ENCODE measurements at places on chromosomes 4 and X. TPM values are rescaled to one million over a fixed set of nuclear protein-coding genes. Genes with fewer than 3 reads are reported as not detected.

GRCh38 chr4:38166082-38166481 lies 205.9 kb downstream of the PTTG2 start:
- H3K4me1 ChIP-seq = no peaks in the 10 kb centered on the region
- H3K36me3 ChIP-seq = no peaks in the 10 kb centered on the region
- no peak for DNase-seq
- no peak overlapping the region for H3K27ac ChIP-seq
- H3K27me3 ChIP-seq = no peaks in the 10 kb centered on the region
- H3K4me3 ChIP-seq = no peak overlapping the region

- H3K36me3 ChIP-seq = no peaks in the 10 kb centered on the region
- no peak for DNase-seq
- H3K4me3 ChIP-seq = no peak overlapping the region
- no peaks in the 10 kb centered on the region for H3K27me3 ChIP-seq
- no peak overlapping the region for H3K27ac ChIP-seq
These were observed 263.2 kb downstream of the DHX15 start for GRCh38 chr4:24321131-24321530.

GRCh38 chr4:84939113-84939512 lies 27.4 kb downstream of the WDFY3 start:
- H3K27ac ChIP-seq = peak overlapping the region; percentile 59
- H3K36me3 ChIP-seq = no peaks in the 10 kb centered on the region
- no peak overlapping the region for H3K4me3 ChIP-seq
- DNase-seq = no peak
- H3K27me3 ChIP-seq = no peaks in the 10 kb centered on the region
- no peaks in the 10 kb centered on the region for H3K4me1 ChIP-seq

DNA sequence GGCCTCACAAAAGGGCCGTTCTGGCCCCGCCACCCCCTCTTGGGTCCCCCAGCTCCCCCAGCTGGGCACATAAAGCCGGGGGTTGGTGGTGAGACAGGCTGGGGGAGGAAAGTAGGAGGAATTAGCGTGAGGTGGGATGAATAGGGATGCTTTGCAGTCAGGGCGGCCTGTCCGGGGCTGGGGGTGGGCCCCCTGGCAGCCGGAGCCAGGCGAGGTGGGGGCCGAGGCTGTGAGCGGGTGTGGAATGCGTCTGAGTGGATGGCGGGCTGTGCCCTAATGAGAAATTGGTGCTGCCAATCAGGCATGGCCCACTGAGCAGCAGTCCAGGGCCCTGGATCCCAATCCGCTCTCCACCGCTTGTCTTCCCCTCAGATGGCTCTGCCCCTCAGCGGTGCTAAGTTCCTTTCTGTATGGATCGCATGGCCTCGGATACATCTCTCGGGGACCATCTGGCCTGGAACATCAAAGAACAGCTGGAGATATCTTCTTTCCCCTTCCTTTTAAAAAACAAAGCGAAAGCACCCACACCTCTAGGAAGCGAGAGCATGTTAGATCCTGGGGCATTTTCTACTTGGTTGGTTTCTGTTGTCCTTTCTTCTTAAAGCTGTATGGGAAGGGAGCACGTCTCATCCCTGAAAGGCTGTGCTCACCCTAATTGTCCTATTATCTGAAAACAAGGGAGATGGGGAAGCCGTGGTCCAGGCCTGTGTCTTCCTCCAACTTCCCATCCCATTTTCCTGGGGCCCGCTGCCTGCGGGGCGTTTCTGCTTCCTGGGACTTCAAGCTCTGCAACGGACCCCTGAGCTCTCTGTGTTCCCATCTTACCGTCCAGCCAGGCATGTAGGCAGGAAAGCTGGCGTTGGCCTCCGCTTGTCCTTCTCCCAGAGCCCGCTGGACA lies 106.9 kb downstream of the SORCS2 start:
- H3K27ac ChIP-seq = no peak overlapping the region
- H3K4me1 ChIP-seq = no peaks in the 10 kb centered on the region
- H3K36me3 ChIP-seq = no peaks in the 10 kb centered on the region
- H3K27me3 ChIP-seq = peaks cover 4% of the 10 kb centered on the region
- no peak for DNase-seq

GRCh38 chr4:74628852-74629620 lies 165.3 kb downstream of the BTC start:
- H3K4me3 ChIP-seq = no peak overlapping the region
- no peak for DNase-seq
- H3K36me3 ChIP-seq = no peaks in the 10 kb centered on the region
- no peak overlapping the region for H3K27ac ChIP-seq
- H3K4me1 ChIP-seq = no peaks in the 10 kb centered on the region
- no peaks in the 10 kb centered on the region for H3K27me3 ChIP-seq

DNA sequence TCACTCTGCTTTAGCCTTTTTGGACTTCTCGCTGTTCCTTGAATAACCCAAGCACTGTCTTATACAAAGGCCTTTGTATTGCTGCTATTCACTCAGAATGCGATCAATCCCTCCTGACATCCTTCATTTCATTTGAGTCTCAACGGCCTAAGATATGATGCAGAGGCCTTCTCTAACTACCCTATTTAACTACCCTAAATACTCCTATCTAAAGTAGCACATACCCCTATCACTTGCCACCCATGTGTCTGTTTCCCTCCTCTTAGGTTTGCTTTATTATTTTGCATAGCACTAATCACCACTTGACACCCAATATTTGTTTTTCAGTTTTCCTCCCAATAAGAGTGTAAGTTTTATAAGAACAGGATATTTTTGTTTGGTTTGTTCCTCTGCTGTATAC lies 42.3 kb upstream of the ACSL4 start:
- no peaks in the 10 kb centered on the region for H3K27me3 ChIP-seq
- no peak overlapping the region for H3K4me3 ChIP-seq
- no peak overlapping the region for H3K27ac ChIP-seq
- H3K36me3 ChIP-seq = no peaks in the 10 kb centered on the region
- DNase-seq = no peak

- no peak for DNase-seq
- H3K4me1 ChIP-seq = no peaks in the 10 kb centered on the region
- H3K36me3 ChIP-seq = no peaks in the 10 kb centered on the region
- no peak overlapping the region for H3K4me3 ChIP-seq
- no peak overlapping the region for H3K27ac ChIP-seq
These were observed 150.4 kb upstream of the PCDH10 start for GRCh38 chr4:132998585-132999230.

DNA sequence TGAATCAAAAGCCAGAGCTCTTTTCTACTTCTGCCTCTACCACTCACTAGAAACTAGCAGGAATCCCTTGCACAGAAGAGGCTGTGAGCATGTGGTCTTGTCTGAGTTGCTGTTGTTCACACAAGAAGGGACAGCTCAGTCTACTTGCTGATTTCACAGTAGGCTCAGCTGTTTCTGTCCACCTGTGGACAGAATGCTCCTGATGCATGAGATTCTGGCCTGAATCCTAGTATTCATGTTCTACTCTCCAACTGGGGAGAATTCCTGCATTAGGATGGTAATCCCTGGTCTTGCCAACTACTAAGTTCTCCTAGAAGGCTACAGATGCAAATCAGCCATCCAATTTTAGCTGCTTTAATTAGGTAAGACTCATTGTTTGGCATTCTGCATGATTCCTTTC lies 112.8 kb downstream of the PPA2 start:
- no peaks in the 10 kb centered on the region for H3K36me3 ChIP-seq
- no peak for DNase-seq
- H3K27me3 ChIP-seq = no peaks in the 10 kb centered on the region
- no peak overlapping the region for H3K27ac ChIP-seq
- no peak overlapping the region for H3K4me3 ChIP-seq
- H3K4me1 ChIP-seq = no peaks in the 10 kb centered on the region

DNA sequence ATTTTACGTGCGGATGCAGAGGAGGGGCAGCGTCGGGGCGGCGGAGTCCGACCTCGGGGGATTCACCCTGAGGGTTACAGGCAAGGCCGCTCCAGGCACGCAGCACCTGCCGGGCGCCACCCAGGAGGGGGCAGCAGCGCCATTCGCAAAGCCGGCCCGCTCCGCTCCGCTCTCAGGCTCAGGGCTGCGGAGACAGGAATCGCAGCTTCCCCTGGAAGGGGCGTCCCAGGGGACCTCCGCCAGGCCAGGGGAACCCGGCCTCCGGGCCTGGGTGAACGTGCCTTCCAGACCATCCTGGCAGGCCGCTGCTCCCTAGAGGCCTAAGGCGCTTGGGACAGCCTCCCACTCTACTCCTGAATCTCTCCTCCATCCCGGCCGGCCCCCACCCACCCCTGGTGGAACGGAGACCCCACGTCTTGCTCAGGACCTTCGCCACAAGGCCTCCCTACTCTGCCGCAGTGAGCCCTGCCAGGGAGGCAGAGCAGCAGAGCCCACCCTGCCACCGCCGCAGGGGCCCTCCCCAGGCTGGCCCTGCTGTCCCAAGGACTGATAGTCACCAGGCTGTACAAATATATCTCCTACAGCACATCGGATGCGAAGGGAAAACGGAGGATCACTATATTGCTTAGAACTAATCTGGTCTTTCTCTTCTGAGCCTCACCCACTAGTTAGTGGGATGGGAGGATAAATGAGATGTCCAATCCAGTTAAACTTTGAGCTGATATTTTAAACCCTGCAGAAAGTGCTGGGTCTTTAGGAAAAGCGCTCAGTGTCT lies 115.0 kb downstream of the SMIM20 start:
- H3K4me1 ChIP-seq = no peaks in the 10 kb centered on the region
- no peak for DNase-seq
- H3K27ac ChIP-seq = peak overlapping the region; percentile 71
- H3K4me3 ChIP-seq = peak overlapping the region; percentile 36

GRCh38 chr4:147496500-147496899 lies 15.6 kb downstream of the EDNRA start:
- H3K4me1 ChIP-seq = no peaks in the 10 kb centered on the region
- no peak for DNase-seq
- H3K27me3 ChIP-seq = no peaks in the 10 kb centered on the region
- H3K27ac ChIP-seq = no peak overlapping the region
- H3K36me3 ChIP-seq = no peaks in the 10 kb centered on the region

- H3K27me3 ChIP-seq = no peaks in the 10 kb centered on the region
- H3K4me3 ChIP-seq = no peak overlapping the region
- no peaks in the 10 kb centered on the region for H3K4me1 ChIP-seq
- no peaks in the 10 kb centered on the region for H3K36me3 ChIP-seq
- H3K27ac ChIP-seq = no peak overlapping the region
- no peak for DNase-seq
These were observed 13.0 kb downstream of the PPP1R3F start for GRCh38 chrX:49282647-49283011.

GRCh38 chr4:121408-122084 lies 2.8 kb upstream of the ZNF718 start:
- no peaks in the 10 kb centered on the region for H3K36me3 ChIP-seq
- no peak for DNase-seq
- H3K27me3 ChIP-seq = no peaks in the 10 kb centered on the region
- no peak overlapping the region for H3K4me3 ChIP-seq
- no peak overlapping the region for H3K27ac ChIP-seq

DNA sequence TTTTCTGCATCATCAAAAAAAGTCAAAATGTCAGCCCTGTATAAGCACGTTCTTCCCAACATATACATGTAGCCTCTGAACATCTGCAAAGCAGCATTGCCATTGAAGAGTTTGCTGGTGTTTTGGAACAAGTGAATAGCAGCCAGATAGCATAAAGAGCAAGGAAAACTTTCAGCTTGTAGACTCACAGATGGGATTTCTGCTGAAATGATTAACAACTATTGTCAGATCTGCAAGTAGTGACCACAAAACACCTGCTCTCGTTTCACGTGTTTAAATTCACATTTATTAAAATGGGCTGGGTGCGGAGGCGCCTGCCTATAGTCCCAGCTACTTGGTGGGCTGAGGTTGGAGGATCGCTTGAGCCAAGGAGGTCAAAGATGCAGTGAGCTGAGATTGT lies 123.7 kb downstream of the SPRY1 start:
- H3K27me3 ChIP-seq = no peaks in the 10 kb centered on the region
- H3K27ac ChIP-seq = no peak overlapping the region
- no peak for DNase-seq
- H3K36me3 ChIP-seq = no peaks in the 10 kb centered on the region
- H3K4me3 ChIP-seq = no peak overlapping the region

- no peaks in the 10 kb centered on the region for H3K36me3 ChIP-seq
- no peak overlapping the region for H3K27ac ChIP-seq
- no peaks in the 10 kb centered on the region for H3K27me3 ChIP-seq
- no peaks in the 10 kb centered on the region for H3K4me1 ChIP-seq
- H3K4me3 ChIP-seq = no peak overlapping the region
These were observed 48.5 kb upstream of the EGFL6 start for GRCh38 chrX:13520936-13521335.

DNA sequence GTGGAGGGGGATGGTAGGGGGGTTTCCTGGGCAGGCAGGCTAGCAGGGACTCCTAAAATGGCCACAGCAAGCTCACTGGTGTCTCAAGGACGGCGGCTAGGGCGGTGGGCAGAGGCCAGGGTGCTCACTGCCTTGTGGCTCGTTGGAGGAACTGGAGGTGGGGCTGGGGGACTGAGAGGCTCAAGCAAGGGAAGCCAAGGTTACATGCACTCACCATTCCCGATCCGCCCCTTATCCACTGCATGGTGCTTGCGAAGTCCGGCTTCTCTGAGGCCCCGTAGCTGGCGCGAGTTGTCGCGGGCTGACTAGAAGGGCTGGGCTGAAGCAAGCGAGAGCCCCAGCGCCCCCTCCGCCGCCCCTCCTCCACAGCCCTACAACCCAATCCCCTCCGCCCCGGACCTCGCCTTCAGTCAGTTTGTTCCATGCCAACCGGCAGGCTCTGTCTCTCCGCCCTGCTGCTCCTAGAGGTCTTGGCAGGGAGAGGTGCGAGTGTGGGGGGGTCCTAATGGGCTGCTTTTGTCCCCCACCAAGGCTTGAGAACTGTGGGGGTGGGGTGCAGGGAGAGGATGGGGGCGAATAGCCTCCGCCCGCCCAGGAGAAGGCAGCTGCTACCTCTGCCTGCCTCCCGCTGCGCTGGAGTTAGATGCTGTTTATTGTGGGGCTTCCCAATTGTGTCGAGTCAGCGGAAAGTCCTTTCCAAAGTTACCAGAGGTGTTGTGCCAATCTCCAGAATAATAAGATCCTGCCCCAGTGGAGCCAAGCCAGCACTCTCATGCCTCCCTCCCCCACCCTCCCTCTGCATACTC lies at the start of gene ARHGEF9:
TSS of gene ARHGEF9 (minus strand) at position 313 of the 806 bp plus-strand sequence. CDS start at position 244, 69 bp downstream.
- DNase-seq = no peak
- H3K27me3 ChIP-seq = peaks cover 38% of the 10 kb centered on the region
- no peaks in the 10 kb centered on the region for H3K4me1 ChIP-seq
- no peaks in the 10 kb centered on the region for H3K36me3 ChIP-seq

DNA sequence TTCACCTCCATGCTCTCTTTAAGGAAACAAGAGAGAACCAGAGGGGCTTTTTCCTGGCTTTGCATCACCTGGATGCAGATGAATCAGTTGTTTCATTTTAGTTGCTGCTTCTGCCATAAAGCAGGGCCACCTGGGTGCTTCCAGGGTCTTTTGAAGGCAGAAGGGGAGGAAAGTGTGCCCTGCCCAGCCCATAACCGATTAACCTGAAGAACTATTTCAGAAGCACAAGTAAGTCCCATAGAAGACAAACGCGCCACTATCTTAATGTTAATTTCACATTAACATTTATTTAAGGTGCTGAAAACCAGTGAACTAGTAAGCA lies 32.1 kb downstream of the IRF2 start:
- DNase-seq = no peak
- H3K4me3 ChIP-seq = no peak overlapping the region
- no peaks in the 10 kb centered on the region for H3K36me3 ChIP-seq

Gene ARMCX4
- total RNA-seq = 7.7 TPM

Gene ZCCHC18
- total RNA-seq = 0.59 TPM

Gene PLP1
- 2.2 TPM for total RNA-seq

Gene BST1
- 6.4 TPM for total RNA-seq

Gene ERVMER34-1
- total RNA-seq = 1.6 TPM

Gene N4BP2
- 7.2 TPM for total RNA-seq

Gene SRPK3
- 0.33 TPM for total RNA-seq
